KBM-7 (cell line): ENCODE measurements at places on chromosomes 4 and X.

DNA sequence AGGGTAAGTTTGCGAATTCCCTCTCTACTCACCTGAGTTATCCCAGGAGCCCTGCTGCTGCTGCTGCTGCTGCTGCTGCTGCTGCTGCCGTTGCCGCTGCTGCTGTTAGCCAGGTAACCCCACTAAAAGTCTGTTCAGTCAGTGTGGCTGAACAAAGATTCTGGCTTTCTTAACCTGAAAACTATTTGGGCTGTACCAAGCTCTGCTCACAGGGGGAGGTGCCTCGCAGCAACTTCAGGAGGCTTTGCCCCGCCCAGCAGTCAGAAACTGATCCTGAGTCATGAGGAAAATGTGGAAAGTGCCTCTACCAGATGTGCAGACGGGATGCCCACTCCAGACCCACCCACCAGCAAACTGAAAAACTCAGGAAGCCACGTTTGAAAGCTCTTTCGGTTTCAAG, at the start of gene CAPN6:
Gene CAPN6 (minus strand): TSS at position 145 of the 400 bp plus-strand sequence. CDS start 6,547 bp downstream, outside the sequence.
- no peak for DNase-seq

DNA sequence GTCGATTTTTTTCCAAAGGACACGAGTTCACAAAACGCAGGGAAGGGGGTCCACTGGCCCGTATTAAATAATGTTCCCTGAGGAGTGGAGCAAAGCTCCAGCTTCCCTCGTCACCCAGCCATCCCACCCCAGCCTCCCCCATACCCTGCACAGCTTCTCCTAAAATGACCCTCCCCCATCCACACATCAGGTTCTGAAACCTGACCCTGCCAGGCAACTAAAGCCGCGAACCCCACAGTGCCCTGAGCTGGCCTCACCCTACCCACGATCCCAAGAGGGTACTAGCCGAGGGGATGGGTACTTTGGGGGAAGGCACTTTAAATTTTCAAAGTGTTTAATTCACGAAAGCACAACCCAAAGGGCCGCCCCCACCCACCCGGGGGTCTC, 634 bp downstream of the APOO start:
- DNase-seq, result no peak

DNA sequence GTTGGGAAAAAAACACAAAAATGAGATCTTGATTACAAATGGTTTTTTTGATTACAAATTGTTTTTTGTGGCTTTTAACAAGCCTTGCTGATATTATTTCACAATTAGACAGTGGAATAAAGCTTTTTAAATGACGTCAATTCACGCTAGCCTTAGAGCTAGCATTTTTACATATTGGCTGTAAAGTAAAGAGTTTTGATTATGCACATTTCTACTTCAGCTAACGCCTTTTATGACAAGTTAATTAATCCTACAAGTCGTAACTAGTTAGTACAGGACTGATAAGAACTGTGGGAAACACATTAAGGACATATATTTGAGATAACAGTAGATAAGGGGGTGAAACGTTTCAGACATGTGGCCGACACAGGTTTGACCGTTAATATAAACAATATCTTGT, 95.7 kb upstream of the ATXN3L start:
- DNase-seq, result no peak

DNA sequence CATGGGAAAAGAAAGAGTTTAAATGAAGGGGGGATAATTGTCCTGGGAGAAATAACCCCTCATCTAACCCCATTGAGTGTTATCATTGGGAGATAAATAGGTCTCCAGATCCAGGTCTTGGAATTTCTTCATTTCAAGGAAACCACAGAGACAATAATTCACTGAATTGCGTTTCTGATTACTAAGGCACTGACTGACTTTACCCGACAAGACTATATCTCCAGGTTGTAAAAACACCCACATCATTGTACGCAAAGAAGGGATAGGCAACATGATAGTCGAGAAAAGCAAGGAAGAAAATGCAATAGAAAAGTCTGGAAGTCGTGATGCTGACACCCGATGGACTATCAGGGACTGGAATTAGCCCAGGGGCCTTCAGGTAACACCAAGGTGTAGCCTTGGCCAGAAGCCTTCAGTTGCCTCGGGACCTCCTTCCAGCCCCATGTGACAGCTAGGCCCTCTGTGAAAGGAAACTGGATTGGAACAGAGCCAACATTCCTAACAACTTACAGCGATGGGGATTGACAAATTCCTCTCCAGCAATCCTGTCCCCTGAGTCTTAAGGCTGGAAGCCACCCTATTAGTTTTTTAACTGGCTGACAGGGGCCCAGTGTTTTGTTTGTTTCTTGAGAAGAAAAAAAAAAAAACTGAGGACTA, 46.5 kb upstream of the RAB9B start:
- DNase-seq, result no peak

DNA sequence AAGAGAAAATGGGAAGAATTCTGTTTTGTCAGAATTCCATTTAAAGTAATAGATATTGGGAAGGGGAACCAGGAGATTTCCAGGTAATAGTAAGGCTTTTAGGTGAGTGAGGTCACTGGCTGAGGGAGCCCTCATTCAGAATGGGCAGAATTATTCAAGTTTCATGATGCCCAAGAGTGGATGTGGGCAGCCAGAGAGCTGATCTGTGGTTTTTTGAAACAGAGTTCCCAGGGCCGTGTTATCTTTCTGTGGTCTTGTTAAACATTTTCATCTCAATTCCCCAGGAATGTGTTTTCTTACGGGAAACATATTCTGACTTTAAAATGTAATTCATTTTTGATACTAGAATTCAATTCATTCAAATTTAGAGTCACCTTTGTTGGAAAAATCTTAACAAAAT, 182.0 kb upstream of the AADAT start:
- DNase-seq, result no peak
